ENCODE measurements at places on chromosomes 1 and 21. TPM values are rescaled to one million over a fixed set of nuclear protein-coding genes. Genes with fewer than 3 reads are reported as not detected.

Gene RNF186
- not detected for polyA plus RNA-seq

Gene RASAL2
- 6.4 TPM for polyA plus RNA-seq

Gene AXDND1
- polyA plus RNA-seq: 0.30 TPM

Gene LRRC38
- polyA plus RNA-seq: not detected

Gene AHCYL1
- polyA plus RNA-seq: 133 TPM

Gene C1orf74
- 2.4 TPM for polyA plus RNA-seq

Gene TRNAU1AP
- polyA plus RNA-seq: 14.9 TPM

Gene RIPPLY3
- polyA plus RNA-seq: 0.46 TPM

Gene KRTAP8-1
- polyA plus RNA-seq: not detected

Gene PDXK
- 214 TPM for polyA plus RNA-seq

Gene BSND
- not detected for polyA plus RNA-seq

Gene C1orf87
- not detected for polyA plus RNA-seq

Gene VHLL
- polyA plus RNA-seq: not detected

Gene ARID1A
- 22.4 TPM for polyA plus RNA-seq

Gene IRF6
- polyA plus RNA-seq: 0.05 TPM

Gene CBR3
- polyA plus RNA-seq: 5.9 TPM

Gene S100A7
- not detected for polyA plus RNA-seq

Gene GLMP
- polyA plus RNA-seq: 29.0 TPM

Gene LRP8
- polyA plus RNA-seq: 26.4 TPM

Gene PDPN
- not detected for polyA plus RNA-seq

Gene GFI1
- polyA plus RNA-seq: 0.08 TPM

Gene KCNA3
- not detected for polyA plus RNA-seq

Gene EXTL1
- 0.07 TPM for polyA plus RNA-seq

Gene CAMK1G
- polyA plus RNA-seq: 0.03 TPM

Gene GPR157
- polyA plus RNA-seq: 2.8 TPM

Gene OR2T2
- not detected for polyA plus RNA-seq

Gene AMY2A
- not detected for polyA plus RNA-seq

Gene C1orf21
- polyA plus RNA-seq: 9.7 TPM

Gene CRB1
- not detected for polyA plus RNA-seq

Gene LHX8
- 3.3 TPM for polyA plus RNA-seq

Gene BEND5
- not detected for polyA plus RNA-seq

Gene TMEM269
- 0.21 TPM for polyA plus RNA-seq

Gene CFHR1
- 0.63 TPM for polyA plus RNA-seq

All from A549 (cell line).